ENCODE measurements at places on chromosomes 12 and 14. TPM values are rescaled to one million over a fixed set of nuclear protein-coding genes. Genes with fewer than 3 reads are reported as not detected.

DNA sequence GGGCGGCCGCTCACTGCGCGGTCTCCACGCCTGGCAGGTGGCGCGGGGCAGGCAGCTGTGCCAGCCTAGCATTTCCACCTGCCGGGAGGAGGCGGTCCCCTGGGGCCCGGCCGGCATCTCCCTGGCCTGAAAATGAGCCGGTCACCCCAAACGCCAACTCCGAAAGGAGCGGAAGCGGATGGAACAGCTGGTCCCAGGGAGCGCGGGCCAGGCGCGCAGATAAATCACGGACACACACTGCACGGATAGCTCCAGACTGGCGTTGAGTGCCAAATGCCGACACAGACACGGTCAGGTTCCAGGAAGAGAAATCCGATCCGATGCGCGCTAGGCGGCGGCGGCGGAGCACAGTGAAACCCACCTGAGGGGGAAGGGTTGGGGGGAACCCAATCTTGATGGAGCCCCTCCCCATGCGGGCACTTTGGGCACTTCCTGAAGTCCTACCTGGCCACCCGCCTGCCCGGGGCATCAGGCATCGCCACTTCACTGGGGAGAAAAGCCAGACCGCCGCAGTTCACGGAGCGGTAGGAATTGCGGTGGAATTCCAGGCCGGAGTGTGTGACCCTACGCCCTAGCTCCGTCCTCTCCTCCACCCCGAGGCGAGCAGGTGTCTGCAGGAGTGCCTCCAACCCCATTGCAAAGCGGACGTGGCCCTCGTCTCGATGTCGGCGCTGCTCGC lies 624 bp upstream of the PLEKHD1 start:
- peak; percentile 7 for DNase-seq

DNA sequence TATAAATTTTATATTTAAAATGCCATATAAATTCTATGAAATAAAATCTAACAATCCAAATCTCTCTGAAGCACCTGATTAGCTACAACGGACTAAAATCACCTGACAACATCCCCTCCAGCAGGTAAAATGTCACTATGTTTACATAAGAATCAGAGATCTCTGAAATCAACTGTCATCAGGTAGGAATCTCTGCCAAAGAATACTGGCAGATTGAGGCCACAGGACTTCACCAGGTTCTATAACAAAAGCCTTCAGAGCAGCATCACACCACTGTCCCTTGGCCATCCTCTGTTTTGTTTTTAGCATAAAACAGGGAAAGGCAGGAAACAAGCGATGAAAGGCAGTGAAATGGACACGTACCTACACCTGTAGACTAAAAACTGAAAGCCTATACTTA lies 22.1 kb downstream of the FGD6 start:
- no peak for DNase-seq

DNA sequence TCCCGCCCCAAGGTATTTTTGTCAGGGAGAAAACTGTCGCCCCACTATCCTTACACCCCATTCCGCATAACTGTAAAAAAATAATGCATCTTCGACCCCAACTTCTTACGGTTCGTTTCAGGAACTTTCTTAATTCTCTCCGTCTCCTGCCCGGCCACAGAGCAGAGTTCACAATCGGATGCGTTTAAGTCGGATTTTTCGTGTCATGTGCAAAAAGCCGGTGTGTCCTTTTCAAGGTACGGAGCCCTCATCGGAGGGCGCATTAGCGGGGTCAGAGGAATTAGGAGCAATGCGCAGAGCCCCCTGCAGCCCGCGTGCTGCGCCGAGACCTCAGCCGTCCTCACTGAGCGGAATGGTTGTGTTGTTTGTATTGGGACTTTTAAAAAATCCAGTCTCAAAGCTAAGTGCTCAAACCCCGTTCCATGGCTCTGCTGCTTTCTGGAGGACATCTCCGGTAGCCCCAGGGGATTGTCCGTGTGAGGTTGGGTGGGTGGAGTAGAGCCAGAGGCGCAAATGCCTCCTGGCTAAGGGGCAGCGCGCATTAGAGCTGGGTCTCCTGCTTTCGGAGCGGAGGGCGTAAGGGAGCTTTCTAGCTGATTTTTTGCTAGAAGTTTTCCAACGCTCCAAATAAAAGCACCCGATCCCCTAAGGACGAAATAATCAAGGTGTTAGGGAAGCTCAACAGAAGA lies 3.9 kb upstream of the GSC start:
- DNase-seq: no peak

- DNase-seq: no peak
Observed at GRCh38 chr14:68772761-68773381, 20.0 kb downstream of the ZFP36L1 start.

GRCh38 chr12:97716356-97716755 lies 253.8 kb downstream of the RMST start:
- DNase-seq: no peak

- peak; percentile 80 for DNase-seq
Observed at GRCh38 chr14:60723907-60724618, at the start of gene SIX4. Gene SIX4 (minus strand): TSS chr14:60724351. CDS start chr14:60724074, 277 bp downstream.

GRCh38 chr14:92033906-92034687 lies 5.8 kb downstream of the TRIP11 start:
- no peak for DNase-seq

GRCh38 chr12:30845676-30846075 lies 80.9 kb upstream of the TSPAN11 start:
- no peak for DNase-seq

DNA sequence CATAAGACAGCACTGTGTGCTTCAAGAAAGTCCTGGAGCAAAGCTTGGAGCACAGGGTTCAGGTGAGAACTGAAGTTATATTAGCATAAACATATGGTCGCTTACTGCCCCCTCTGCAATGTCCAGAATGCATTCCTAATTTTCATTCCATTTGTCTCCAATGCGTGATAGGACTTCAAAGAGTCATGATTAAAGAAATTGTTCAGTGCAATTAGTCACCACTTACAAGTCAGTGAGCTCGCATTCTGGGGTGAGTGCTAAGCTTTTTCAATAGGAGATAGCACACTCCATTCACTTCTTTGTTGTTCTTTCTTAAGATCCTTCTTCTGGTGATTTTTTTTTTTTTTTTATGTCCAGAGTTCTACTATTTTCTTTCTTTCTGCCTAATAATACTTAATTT lies 398.4 kb downstream of the SYT1 start:
- no peak for DNase-seq

DNA sequence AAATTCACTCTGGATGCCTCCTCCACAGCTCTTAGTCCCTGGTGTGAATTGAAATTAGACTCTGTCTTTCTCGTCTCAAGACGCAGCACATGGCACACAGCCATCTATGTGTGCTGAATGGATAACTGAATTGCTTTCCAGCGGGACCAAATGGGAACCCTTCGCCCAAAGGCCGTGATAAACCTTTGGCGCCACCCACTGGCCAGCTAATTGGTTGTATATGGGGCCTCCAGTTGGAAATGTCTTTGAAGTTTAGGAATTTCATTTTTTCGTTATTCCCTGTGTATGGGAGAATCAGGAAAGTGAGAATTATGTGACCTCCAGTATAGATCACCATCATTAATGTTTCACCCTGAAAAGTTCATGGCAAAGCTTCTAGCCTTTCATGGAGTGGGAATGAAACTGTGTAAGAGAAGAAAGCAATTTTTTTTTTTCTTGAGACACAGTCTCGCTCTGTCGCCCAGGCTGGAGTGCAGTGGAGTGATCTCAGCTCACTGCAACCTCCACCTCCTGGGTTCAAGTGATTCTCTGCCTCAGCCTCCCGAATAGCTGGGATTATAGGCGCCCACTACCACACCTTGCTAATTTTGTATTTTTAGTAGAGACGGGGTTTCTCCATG lies 9.8 kb upstream of the HSP90AA1 start:
- peak; percentile 80 for DNase-seq

- no peak for DNase-seq
Observed at GRCh38 chr12:62903151-62903550, 31.8 kb downstream of the PPM1H start.

- no peak for DNase-seq
Observed at GRCh38 chr12:52061470-52062166, 8.2 kb upstream of the ATG101 start.

- no peak for DNase-seq
Observed at GRCh38 chr14:54590481-54590880, 23.6 kb downstream of the SAMD4A start.

GRCh38 chr14:90654831-90655276 lies 161.4 kb downstream of the TTC7B start:
- peak; percentile 87 for DNase-seq

DNA sequence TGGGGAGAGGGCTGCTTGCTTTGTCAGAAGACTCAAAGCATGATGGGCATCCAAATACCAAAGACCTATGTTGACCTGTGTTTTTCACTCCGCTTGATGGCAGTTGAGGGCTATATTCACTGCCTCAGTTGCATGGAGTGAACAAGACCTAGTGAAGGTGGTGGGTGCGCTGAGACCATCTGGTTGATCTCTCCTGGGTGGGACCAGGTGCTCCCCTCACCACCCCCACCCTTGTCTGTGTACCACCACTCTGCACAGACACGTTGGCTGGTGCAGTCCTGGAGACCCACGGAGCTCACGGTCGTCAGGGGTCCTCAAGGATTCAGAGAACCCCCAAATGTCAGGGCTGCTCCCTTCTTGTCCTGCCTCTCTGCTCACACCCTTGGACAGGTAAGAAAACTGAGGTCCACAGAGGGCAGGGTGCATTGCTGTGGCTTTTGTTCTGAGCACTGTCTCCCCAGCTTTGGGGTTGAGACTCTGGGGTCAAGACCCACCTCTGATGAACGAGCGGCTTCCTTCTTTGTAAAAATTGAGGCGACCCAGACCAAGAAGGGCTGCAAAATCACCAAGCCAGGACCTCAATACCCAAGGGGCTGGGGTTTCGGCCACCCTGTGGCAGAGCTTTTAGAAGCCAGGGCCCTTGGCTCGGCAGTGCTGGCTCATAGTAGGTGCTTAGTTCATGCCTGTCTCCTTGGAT lies 166.3 kb upstream of the RTL1 start:
- DNase-seq: no peak

SLC6A13 gene
- not detected for total RNA-seq

TAS2R43 gene
- 4.5 TPM for total RNA-seq

PZP gene
- total RNA-seq: not detected

RNASE7 gene
- total RNA-seq: not detected

CBLN3 gene
- total RNA-seq: 1.7 TPM
